ENCODE measurements at places on chromosomes 1 and 21.

DNA sequence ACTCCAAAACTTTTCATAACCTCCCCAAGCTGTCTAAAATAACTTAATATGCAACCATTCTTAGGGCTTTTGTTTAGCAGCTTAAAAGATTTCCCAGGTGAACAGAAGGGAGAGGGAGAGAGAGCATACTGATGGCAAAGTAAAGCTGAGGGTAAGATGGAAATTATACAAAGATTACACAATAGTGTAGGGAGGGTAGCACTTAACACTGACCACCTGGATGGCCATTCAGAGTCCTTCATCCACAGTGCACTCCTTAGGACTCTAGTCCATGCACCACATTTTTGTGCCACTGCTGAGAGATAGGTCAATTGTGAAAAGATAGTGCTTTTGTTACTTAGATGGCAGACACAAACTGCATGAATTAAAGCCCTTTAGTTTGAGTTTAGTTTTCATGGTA lies 574.6 kb downstream of the LMO4 start:
- DNase-seq, result no peak

DNA sequence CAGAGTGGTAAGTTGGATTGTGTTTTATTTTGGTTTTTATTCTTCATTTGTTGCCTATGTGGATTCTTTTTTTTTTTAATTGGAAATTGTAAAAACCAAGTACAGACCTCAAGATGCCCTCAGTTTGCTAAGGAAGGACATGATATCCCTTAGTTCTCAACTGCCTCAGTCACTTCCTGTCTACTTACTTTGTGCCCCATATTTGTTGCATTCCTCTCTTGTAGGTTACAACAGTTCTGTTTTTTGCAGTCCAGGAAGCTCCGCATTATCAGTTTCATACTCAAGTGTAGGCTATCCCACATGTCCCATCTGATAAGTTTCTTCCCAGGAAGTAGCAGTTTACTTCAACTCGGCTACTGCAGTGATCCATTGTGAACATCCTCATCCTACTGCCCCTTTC lies 82.0 kb downstream of the RPAP2 start:
- no peak for DNase-seq

GRCh38 chr1:195345149-195345548 lies 1263.1 kb downstream of the KCNT2 start:
- no peak for DNase-seq

DNA sequence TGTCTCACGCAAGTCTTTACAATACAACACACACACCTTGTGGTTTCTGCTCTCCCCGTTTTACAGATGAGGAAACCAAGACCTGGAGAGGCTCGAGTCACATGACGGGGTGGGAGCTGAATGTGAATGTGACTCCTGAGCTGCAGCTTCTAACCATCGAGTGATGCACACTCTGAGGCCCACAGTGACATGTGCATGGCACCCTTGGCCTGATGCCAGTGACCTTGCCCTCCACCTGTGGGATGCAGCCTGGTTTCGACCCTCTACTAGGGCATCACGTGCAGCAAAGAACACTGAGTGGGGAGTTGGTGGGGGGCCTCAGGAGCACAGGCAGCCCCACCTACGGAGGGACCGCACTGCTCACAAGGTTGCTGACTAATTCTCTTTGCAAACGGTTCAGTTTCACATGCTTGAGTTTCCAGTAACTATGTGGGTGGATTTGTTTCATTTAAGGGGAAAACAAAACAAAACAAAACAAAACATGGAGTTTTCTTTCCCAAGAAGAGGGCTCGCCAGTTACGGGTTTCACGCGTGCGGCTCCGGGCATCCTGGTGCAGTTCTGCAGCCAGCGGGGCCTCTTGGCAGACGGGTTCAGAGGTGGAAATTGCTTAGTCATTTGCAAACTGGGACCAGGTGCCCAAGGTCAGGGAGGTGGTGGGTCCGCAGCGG lies 22.9 kb downstream of the SPSB1 start:
- DNase-seq, result no peak

- no peak for DNase-seq
Measured at GRCh38 chr1:242242983-242243382, 244.1 kb upstream of the MAP1LC3C start.
